ENCODE measurements at places on chromosomes 6 and 20.
A peak's percentile ranks its signal among the peaks of the same experiment; 100 is the strongest.

DNA sequence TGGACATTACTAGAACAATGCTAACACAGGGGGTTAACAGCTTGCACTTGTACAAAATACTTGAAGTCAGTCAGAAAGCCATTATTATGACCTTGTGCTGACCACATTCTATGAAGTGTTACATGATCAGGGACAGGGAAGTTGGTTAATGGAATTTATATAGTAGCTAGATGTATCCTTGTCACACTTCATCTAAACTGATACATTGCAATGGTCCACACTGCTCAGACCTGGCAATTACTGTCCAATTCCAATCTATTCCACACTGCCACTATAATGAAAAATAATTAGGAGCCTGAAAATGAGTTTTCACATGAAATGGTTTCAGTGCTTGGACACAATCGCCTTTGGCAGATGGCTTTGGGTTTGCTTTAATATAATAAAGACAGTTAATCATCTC is 850.8 kb downstream of the EPHA7 start:
- DNase-seq, result no peak

GRCh38 chr6:112160745-112161144 is 73.4 kb downstream of the FAM229B start:
- DNase-seq, result no peak

GRCh38 chr6:141041596-141042087 is 1091.1 kb upstream of the GJE1 start:
- no peak for DNase-seq

DNA sequence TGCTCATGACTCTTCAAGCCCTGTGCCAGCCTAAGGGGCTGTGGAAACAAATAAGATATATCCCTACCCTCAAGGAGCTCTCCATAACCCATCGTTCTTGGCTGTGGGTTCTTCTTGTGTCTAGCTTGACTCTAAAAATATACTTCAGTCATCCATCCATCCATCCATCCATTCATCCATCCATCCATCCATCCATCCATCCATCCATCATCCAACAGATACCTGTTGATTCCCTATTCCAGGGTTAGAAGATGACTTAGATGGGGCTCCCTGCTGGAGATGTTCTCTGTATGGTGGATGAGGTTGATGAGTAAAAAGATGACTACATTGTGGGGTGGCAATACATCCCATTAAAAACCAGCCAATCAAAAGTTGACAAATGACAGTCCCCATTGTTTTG is 23.5 kb downstream of the HCK start:
- DNase-seq, result no peak

DNA sequence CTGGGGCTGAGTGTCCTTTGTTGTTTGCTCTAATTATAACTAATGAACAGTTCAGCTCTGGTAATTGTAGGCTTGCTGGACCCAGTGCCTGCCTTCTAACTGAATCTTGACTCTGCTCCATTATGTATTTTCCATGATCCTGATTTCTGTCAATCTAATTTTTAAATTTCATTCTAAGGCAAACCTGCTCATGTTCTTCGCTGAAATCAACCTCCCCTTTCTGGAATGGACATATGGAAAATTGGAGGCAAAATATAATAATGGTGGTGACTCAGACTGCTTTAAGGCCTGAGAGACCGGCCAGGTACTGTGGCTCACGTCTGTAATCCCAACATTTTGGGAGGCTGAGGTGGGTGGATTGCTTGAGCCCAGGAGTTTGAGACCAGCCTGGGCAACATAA is 182.7 kb upstream of the AKAP12 start:
- no peak for DNase-seq

DNA sequence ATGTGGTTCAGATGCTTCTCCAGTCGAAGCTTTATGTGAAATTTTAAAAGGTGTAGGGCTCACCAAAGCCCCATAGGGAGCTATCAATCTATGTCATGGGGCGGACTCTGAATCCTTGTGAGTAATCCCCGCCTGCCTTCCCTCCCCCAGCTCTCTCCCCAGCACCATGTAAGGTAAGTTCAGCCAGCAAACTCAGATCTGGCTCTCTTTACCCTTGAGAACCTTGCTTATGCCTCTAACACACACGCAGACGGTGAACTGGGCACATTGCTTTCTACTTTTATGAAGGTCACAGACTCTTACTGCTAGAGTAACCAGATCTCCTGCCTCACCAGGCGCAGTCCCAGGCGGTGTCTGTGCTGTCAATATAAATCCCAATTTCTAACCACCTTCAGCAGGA is 82.6 kb upstream of the CNKSR3 start:
- DNase-seq, result no peak

DNA sequence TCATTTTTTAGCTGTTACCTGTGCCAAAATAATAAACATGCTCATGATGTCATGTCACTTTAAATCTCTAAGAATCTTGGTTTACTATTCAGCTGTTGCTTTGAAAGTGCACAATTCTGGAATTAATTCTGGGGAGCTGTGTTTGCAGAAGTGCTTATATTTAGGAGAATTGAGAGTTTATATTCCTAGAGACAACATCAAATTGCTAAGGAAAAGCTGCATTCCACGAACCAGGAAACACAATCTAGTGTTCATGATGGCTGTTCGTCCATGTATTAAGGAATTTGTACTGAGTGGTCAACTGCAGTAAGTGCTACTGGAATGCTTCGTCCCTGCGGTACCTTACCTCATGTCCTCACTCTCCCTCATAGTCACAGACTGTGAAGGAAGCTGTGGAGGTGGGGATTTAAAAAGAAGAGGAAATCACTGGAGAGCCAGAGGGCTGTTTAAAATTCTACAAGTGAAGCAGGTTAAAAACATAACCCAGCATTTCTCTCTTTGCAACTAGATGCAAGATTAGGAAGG is 161.0 kb downstream of the TRMT11 start:
- DNase-seq, result no peak

DNA sequence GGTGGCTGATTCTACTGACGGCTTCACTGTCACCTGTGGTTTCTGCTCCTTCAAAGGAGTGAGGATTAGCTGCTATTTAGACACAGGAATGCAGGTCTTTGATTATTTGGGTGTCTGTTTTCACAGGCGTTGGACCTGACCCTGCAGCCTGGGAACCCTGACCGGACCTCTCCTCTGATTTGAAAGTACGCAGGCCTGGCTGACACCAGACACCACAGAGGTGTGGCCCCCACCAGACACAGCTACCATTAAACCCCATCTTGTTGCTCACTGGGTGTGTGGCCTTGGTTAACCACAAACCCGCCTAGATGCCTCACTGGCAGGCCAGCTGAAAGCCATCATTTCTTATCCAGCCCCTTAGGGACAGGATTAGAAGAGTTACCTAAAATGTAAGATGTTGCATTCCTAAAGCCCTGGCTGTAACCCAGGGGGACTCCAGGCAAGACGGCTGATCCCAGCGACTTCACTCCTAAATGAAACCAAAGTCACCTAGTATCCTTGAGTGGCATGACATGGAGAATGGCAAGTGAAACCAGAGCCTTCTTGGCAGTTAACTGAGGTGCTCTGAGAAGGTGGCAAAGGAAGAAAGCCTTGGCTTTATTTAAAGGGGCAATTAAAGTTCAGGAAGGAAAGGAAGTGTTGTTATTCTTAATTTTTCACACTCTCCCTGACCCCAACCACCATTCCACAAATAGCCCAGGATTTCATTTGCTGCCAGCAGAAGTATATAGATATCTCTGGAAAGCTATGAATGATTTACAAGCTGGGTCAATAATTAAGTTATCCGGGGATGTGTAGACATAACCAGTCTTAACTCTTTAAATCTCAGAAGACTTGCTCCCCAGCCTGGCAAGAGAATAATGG is 169.9 kb downstream of the QRSL1 start:
- DNase-seq, result peak; percentile 2

GRCh38 chr6:165668951-165669350 is 5.9 kb upstream of the PDE10A start:
- no peak for DNase-seq

DNA sequence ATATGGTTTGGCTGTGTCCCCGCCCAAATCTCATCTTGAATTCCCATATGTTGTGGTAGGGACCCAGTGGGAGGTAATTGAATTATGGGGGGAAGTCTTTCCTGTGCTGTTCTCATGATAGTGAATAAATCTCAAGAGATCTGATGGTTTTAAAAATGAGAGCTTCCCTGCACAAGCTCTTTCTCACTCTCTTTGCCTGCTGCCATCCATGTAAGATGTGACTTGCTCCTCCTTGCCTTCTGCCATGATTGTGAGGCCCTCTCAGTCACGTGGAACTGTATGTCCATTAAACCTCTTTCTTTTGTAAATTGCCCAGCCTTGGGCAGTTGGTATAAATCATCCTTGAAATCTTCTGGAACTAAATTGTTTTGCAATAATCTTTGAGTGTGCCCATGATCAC is 31.9 kb upstream of the TBX18 start:
- no peak for DNase-seq

DNA sequence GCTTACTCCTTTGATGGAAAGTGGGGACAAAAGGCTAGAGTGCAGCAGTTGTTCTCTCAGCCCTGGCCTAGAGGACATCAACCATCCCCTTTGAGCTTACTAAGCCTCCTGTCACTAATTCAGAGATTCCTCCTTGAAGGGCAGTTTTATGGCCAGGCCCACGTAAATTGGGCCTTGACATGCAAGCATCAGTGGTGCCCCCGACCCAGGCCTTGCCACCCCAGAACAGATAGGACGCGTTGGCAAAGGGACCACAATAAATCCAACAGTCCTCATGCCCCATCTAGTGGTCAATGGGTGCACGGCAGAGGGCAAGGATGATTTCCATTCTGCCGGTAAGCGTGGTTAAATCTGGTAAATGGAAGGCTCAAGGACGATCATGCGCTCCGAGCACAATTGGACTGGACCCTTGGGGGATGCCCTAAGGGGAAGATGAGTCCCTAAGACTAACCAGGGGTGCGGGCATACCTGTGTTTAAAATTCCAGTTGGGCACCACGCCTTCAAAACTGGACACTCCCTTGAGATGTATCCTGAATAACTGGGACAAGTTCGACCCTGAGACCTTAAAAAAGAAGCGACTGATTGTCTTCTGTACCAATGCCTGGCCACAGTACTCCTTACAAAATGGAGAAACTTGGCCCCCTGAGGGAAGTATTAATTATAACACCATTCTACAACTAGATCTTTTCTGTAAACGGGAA is 32.6 kb downstream of the CEP85L start:
- peak; percentile 15 for DNase-seq

- no peak for DNase-seq
These were observed 352.0 kb upstream of the MARCKS start for GRCh38 chr6:113505084-113505699.

DNA sequence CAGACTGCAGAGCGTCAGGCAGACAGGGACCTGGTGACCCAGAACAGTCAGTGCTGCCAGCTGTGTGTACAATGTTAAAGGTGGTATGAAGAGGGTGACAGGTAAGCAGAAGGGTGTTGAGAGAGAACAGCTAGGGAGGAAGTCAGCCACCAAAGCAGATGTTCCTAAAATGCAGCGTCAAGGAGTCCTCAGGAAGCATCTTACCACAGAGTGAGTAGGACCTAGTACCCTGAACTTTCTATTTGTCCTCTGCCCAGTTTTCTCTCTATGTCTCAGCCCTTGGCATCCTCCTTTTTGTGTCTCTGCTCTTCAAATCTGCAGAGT is 14.2 kb downstream of the STMND1 start:
- DNase-seq, result no peak

DNA sequence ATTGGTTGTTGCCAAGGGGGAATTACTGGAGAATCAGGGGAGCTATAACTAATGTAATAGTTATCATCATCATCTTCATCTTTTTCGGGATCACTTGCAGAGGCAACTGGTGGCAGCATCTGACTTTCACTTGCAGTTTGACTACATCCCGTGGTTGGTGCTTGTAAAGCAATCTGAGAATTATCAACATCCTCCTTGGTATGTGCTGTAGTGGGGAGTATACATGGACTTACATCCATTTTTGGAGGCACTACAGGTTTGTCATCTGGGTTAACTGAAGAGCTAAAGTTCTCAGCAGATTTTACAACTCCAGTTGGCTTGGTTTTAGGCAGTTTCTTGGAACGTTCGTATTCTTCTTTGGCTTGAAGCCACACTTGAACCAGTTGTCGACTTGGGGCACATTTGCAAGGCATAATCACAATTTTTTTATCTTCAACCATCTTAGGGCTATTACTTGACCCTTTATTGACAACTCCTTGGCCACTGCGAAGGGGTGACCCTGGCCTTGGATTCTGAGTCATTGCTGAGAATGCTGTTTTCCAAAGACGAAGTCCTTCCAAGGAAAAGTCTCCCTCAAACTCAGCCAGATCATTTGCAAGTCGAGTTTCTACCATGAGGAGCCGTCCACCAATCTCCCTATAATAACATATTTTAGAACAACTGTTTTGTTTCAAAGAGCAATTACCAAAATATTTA is 115.5 kb downstream of the REV3L start:
- DNase-seq, result no peak

GRCh38 chr20:61668065-61668650 is 397.5 kb downstream of the TAF4 start:
- no peak for DNase-seq

DNA sequence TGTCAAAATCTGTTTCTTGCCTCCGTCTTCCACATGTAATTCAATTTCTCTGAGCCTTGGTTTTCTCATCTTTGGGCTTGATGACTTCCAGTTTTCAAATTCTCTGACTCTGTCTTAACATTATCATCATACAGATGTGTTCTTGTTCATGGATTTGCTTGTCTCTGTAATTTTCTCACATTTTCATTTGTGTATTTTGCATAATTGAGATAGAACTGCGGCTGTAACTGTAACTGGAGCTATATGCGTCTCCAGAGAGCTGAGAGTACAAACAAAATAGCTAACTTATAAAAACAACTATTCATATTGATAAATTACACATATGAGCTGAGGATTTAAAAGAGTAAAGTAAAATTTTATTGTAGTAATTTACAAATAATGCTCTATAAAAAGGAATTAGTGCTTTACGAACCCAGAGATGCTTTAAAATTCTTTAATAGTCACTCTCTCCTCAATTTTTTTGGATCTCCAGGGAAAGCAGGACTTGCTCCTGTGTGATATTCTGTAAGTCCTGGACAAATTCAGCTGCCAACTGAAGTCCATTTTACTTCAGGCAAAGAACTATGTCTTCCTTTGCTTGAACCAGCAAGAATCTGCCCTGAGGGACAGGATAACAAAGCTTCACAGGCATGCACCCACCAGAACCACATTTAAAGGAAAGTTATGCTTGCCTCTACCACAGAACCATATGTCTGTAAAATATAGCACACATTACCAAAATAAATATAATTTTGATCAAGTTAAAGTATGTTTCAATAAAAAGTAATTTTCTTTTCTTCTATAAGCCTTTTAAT is 288.3 kb downstream of the KHDC1L start:
- DNase-seq, result no peak

GRCh38 chr6:56984361-56984760 is 29.5 kb downstream of the BEND6 start:
- no peak for DNase-seq

- no peak for DNase-seq
These were observed 184.2 kb downstream of the CDH4 start for GRCh38 chr20:61436283-61436666.

GRCh38 chr20:12012241-12013222 is 94.8 kb downstream of the BTBD3 start:
- no peak for DNase-seq

Measured in MG63 (cell line).